ENCODE measurements at places on chromosomes 16 and 17.

GRCh38 chr17:327971-328370 lies 24.6 kb downstream of the RPH3AL start:
- no peak for DNase-seq

DNA sequence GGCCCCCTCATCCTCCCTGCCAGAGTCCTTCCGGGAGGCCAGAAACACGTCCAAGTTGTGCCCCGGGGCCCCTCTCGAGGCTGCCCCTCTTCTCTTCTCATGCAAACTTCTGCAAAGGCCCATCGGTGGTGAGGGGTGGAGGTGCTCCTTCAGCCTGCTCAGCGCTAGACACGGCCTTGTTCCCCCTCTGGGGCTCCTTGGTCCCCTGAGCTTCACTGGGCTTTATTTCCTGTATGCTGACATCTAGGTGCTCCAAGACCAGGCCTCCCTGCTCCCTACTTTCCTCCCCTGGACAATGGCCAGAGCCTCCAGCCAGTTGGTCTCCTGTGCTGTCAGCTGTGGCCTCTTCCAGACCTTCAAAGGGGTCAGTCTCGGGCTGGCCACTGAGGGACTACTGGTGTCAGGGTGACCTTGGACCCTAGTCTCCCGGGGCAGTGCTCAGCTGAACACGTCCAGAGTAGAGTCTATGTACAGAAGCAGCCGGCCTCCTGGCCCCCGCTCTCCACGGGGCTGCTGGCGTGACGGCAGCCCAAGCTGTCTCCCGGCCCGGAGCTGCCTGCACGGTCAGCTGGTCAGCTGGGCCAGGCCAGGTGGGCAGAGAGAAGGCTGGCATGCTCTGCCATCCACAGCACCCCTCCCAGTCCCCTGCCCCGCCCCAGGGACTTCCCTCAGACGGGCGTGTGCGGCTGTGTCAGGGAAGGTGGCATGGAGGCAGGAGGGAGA lies 1.7 kb upstream of the PRR35 start:
- no peak for DNase-seq

- DNase-seq, result no peak
Observed at GRCh38 chr17:82789051-82789592, 37.3 kb downstream of the TBCD start.

- no peak for DNase-seq
Observed at GRCh38 chr17:28811651-28812090, 30.9 kb downstream of the FAM222B start.
